Endothelial cell (in vitro differentiated cells): ENCODE measurements at places on chromosomes 4 and X.

DNA sequence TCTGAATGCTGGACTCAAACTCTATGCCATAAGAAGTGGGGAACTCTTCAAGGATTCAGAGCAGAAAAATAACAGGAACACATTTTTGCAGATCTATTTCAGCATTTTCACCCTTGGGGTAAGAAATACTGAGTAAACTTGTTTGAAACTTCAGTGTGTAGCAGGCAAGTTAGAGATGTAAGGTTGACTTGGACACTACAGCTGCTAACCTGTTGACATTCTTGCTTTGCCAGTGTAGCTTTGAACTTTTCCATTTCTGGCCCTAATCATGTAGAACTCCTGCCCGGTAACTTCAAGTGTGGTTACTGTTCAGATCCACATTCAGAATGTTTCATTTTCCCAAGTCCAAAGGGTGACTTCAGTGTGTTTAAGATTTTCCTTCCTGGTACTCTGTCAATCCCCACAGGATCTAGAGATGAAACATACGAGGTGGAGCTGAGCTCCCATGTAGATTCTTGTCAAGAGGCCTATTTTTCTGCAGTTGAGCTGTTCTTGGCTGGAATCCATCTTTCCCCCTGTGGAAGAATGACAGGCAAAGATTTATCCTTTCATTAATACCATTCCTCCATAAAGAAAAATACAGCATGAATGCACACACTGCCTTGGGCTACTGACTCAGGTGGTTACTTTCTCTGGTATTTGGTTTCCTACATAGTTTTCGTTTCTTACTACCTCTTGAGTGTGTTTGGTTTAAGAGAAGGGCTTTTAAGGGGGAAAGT, 34.1 kb downstream of the FHDC1 start:
- no peak for DNase-seq

DNA sequence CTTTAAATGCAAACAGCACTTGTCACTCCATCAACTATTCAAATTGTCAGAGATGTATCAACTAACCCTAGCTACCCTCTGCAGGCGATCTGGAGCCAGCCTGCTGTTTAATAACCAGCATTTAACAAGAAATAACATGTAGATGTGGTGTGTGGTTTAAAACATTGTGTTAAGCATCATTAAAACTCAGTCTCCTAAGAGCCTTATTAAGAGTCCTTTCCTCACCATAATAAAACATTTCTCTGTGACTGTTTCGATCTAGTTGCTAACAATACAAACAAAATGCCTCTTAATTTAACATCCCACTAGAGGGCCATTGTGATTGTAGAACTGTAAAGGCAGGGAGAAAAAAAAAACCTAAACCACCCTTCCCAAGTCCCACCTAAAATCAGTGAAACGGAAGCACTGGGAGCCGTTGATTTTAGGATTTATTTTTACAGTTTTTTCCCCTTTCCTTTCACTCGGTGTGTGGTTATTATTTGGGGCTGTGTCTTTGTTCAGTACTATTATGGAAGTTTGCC, 708.6 kb downstream of the C4orf33 start:
- DNase-seq: no peak

GRCh38 chr4:68288393-68288740, 42.9 kb upstream of the TMPRSS11B start:
- no peak for DNase-seq

- DNase-seq: no peak
These were observed 49.3 kb downstream of the MRPL1 start for GRCh38 chr4:77911842-77912450.

GRCh38 chrX:53395605-53396298, 26.7 kb downstream of the SMC1A start:
- no peak for DNase-seq

DNA sequence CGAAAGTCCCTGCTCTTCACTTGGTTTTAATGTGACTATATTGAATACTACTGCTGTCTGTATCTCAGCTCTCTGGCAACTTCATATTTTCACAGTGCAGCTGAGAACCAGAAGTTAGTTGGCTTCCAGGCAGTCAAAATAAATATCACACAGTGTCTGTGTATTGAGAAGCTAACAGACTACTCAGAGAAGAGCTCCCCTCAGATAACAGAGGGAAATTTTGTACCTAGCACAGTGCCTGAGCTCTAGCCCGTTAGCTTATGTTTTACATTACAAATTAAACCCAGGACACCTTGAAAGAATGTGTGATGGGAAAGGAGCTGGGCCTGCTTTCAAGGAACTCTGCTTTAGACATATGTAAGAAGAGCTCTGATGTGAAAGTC, 22.7 kb downstream of the JADE1 start:
- no peak for DNase-seq

GRCh38 chr4:37735578-37735977, 49.4 kb upstream of the RELL1 start:
- DNase-seq: no peak

GRCh38 chr4:73859614-73860088, 6.6 kb downstream of the PF4V1 start:
- DNase-seq: no peak

GRCh38 chrX:13898083-13898482, 81.2 kb upstream of the GPM6B start:
- DNase-seq: peak; percentile 18

- DNase-seq: no peak
These were observed 28.8 kb upstream of the EGFL6 start for GRCh38 chrX:13540602-13541001.

DNA sequence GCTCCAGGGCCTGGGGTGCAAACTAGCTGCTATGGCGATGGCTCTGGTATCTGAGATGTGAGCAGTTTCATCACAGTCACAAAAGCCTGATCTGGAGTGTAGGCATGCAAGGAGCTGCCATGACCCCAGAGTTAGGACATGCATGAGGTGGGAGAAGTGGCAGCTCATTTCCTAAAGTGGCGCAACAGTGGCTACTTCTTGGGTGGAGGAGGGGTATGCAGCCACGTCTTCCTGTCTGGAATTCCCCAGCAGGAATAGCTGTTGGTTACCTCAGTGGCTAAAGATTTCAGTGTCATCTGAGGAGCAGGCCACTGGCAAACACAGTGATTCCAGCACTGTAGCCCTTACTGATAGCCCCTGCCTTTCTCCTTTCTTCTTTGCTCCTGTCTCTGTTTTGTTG, 1382.5 kb downstream of the C4orf33 start:
- DNase-seq: no peak

DNA sequence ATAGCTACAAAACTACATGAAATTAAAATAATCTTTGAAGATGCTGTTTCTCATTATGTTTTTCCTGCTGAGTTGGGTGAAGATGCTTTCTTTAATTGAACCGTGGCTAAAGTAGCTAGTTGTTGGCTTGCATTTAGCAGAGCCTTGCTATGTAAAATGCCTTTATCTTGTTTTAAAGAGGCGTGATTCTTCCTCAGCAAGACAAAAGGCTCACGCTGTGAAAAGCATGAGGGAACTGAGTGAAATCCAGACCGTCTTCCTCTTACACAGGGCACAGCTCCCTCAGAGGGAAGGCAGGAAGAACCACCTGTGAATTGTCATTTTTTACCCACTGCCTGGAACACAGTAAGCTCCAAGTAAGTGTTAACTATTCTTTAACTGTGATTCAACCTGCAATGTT, 39.0 kb upstream of the ZNF518B start:
- DNase-seq: no peak

DNA sequence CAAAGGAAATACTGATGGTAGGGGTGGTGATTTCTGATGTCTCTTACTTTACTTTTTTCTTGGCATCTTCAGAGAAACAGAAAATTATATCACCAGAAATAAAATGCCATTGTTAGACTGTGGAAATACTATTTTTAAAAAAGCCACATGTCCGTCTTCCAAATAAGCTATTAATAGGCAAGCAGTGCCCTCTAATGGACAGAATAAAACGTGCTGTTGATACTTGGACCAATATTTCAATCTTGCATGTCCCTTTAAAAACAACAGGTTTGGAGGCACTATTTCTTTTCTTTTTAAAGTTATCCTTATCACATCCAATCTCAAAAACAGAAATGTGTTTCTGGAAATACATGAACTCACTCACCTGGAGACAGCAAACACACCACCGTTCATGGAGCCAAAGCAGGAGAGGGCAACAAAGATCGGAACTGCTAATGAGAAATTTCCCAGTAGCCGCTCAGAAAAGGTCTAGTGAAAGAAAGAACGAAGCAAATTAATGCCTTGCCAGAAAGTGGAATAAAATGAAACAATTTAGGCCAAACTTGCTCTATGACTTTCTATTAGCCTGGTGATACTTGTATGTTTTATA, 59.2 kb downstream of the SLC7A11 start:
- peak; percentile 33 for DNase-seq

- DNase-seq: no peak
These were observed 142.4 kb downstream of the TSPAN5 start for GRCh38 chr4:98516042-98516440.

- DNase-seq: peak; percentile 18
These were observed 1889.4 kb downstream of the C4orf33 start for GRCh38 chr4:130985371-130985770.

DNA sequence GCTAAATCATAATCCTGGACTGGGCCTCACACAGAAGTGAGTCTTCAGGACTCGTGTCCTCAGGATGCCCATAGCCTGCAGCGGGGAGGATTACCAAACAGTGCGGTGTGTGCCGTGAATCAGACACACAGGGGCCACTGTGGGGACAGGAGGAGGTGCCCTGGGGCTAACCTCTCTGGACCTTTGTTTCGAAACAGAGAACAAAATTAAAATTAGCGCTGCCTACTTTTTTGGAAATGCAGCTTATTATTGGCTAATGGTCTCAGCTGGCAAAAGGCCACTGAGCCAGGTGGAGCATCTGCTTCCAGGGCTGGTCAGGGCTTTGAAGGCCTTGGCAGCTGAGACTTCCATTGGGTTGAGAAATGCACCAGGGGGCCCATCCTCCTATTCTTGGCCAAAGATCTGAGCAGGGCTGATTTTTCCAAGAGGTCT, 236.2 kb downstream of the EVC2 start:
- no peak for DNase-seq

GRCh38 chr4:26870576-26871262, 10.1 kb downstream of the STIM2 start:
- no peak for DNase-seq

- DNase-seq: no peak
These were observed 77.9 kb downstream of the CXXC4 start for GRCh38 chr4:104416725-104417356.

GRCh38 chr4:16860516-16860915, 37.9 kb downstream of the LDB2 start:
- no peak for DNase-seq

DNA sequence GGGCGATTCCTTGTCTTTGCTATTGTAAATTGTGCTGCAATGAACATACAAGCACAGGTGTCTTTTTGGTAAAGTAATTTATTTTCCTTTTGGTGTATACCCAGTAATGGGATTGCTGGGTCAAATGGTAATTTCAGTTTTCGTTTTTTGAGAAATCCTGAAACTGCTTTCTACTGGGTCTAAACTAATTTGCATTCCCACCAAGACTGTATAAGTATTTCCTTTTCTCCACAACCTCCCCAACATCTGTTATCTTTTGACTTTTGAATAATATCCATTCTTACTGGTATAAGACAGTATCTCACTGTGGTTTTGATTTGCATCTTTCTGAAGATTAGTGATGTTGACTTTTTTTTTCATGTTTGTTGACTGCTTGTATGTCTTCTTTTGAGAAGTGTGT, 2506.0 kb downstream of the PCDH7 start:
- no peak for DNase-seq

DNA sequence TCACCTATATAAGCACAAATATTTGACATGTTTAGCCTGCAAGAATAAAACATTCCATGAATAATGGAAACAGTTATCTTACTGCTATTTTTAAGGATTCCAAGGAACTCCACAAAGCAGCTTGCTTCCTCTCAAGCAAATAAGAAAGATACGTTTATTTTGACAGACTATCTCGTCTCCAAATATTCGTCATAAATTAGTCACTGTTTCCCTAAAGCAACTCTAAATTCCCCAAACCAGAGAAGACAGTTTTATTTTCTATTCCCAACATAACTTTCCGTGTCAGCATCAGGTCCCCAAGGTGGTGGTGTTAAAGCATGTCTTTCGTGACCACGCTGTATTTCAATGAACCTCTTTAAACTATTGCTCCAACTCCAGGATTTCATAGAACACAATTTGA, 24.3 kb upstream of the DKK2 start:
- no peak for DNase-seq

GRCh38 chr4:63784822-63785221, 624.4 kb downstream of the TECRL start:
- no peak for DNase-seq

DNA sequence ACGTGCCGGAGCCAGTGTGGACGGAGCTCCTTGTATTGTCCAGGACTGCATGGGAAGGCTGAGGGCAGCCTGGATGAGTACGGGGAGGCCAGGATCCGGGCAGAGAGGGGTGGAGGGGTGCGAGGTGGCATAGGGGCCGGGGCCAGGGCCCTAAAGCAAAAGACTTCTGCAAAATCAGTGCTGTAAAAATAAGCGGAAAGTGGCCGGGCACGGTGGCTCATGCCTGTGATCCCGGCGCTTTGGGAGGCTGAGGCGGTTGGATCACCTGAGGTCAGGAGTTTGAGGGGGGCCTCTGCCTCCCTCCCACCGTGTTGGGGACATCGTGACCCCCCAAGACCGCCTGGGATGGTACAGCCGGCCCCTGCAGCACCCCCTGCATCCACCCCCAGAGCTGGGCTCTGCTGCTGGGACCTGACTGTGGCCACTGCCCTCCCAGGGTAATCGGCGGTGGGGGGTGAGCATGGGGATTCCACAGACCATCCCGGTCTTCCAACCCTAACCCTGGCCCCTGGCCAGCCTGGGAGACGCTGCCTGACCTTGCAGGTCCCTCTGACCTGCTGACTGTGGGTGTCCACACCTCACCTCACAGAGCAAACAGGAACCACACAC, 23.4 kb upstream of the PLCXD1 start:
- no peak for DNase-seq

DNA sequence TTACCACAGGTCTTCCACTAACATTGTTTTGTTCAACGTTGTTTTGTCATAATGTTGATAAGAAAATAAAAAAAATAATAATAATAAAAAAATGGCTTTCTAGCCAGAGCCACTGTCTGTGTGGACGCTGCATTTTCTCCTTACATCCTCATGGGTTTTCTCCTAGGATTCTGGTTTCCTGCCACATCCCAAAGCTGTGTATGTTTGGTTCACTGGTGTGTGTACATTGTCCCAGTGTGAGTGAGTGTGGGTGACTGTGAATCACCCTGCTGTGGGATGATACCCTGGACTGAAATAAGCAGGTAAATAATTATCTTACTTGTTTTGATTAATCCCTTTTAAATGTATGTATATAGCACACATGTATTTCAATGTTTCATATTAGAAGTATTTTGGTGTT, 2154.4 kb upstream of the AGA start:
- no peak for DNase-seq

DNA sequence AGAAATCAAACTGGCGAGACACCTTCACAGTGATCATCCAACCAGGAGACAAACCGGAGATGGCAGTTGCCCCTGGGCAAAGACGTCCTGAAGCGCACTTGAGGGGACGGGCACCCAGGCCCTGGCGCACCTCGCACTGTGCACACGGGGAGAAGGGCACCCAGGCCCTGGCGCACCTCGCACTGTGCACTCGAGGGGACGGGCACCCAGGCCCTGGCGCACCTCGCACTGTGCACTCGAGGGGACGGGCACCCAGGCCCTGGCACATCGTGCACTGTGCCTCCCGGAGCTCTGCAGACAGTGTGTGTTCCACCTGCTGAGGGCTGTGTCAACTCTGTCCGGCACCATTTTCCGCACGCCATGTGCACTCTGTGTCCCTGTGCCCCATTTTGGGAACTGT, 34.6 kb upstream of the CPLX1 start:
- DNase-seq: no peak
